Progenitor cell of endocrine pancreas (in vitro differentiated cells): ENCODE measurements at places on chromosomes 3 and 15. TPM values are rescaled to one million over a fixed set of nuclear protein-coding genes. Genes with fewer than 3 reads are reported as not detected.

DNA sequence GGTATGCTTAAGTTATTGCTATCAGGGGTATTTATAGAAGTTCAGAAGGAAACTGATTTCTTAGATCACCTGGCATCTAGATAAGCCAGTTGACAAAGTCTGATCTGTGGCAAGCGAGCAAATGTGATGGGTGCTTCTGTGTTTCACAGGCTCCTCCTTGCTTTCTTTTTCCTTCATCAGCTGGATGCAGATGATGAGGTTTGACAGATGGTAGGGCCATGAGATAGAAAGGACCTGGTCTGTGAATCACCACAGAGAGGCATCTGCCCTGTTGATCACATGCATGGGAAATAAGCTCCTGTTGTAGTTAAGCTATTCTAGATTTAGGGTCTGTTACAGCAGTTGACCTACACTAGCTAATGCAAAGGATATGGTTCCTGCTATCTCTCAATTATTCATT lies 372.0 kb downstream of the NEK10 start:
- DNase-seq = no peak

- no peak for DNase-seq
Measured at GRCh38 chr15:50463423-50464358, 39.5 kb downstream of the USP8 start.

- no peak for DNase-seq
Measured at GRCh38 chr15:41530363-41530956, 13.6 kb downstream of the RPAP1 start.

GRCh38 chr3:149122721-149123578 lies 6.5 kb upstream of the HPS3 start:
- DNase-seq = no peak

SUCLG2 gene
- 39.4 and 41.1 TPM in 2 replicates for total RNA-seq

ADGRG7 gene
- 1.3 and 1.4 TPM in 2 replicates for total RNA-seq

SUMF1 gene
- 23.3 and 25.0 TPM in 2 replicates for total RNA-seq

DNA sequence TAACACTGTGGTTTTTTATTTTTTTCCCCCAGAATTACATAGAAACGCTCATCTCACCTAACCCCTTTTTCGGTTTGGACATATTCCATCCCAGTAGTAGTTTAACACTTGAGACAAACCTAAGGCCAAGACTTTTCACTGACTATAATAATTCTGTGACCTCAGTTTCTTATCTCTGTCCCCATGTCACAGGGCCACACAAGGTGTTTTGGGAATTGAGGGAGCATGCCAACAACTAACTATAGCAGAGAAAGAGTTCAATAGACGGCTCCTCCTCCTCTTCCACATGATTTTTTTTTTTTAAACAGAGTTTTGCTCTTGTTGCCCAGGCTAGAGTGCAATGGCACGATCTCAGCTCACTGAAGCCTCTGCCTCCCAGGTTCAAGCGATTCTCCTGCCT lies 27.4 kb upstream of the GHSR start:
- DNase-seq = no peak

- no peak for DNase-seq
Measured at GRCh38 chr15:40155270-40155910, 5.5 kb upstream of the BUB1B start.

NPAP1 gene
- total RNA-seq = 0.65 and 0.67 TPM in 2 replicates

GRCh38 chr15:56249092-56249491 lies 5.4 kb upstream of the RFX7 start:
- no peak for DNase-seq

GRCh38 chr3:149134575-149134974 lies 5.1 kb downstream of the HPS3 start:
- DNase-seq = no peak

GOLGA8G gene
- not detected in 2 replicates for total RNA-seq

- no peak for DNase-seq
Measured at GRCh38 chr15:85691350-85692240, 103.1 kb downstream of the KLHL25 start.

BNC1 gene
- 0.58 and 0.67 TPM in 2 replicates for total RNA-seq

- DNase-seq = no peak
Measured at GRCh38 chr3:128084675-128085021, 32.4 kb downstream of the SEC61A1 start.

DNA sequence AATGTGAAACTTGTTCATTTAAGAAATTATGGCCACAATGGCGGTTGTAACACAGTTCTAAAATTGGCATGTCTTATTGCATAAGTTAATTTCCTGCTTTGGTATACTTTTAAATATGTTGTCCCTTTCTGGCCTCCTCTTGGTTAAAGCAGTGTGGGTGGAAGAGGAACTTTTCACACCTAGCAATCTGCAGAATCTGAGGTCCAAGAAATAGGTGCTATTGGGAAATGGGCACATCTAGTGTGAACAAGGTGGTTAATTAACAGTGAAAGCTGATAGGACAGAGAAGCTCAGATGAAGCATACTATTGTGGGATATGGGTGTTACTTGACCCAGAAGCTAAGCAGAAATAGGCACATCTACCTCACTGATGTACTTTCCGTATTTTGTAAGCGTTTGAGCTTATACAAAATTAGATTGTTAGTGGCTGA lies 10.6 kb downstream of the CMC1 start:
- DNase-seq = no peak

SCN5A gene
- total RNA-seq = 1.7 and 4.2 TPM in 2 replicates

- no peak for DNase-seq
Measured at GRCh38 chr3:72141264-72141663, 356.3 kb upstream of the PROK2 start.

CPA3 gene
- not detected in 2 replicates for total RNA-seq

DNA sequence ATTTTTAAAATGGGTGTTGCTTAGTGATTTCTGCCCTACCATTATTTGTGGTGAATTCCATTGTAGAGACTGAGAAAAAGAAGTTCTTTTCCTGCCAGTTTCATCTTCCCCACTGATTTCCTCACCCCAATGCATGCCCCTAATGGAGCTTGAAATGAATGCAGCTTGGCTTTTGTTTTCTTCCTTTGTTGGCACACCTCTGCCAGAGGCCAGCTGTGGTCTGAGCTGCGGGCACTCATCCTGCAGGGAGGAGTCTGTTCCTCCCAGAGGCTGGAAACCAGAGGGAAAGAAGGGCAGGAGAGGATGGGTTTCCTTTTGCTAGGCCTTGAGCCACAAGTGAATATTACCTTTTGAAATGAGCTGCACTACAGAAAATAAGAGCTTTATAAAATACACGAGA lies 9.3 kb upstream of the ST8SIA2 start:
- no peak for DNase-seq

DNA sequence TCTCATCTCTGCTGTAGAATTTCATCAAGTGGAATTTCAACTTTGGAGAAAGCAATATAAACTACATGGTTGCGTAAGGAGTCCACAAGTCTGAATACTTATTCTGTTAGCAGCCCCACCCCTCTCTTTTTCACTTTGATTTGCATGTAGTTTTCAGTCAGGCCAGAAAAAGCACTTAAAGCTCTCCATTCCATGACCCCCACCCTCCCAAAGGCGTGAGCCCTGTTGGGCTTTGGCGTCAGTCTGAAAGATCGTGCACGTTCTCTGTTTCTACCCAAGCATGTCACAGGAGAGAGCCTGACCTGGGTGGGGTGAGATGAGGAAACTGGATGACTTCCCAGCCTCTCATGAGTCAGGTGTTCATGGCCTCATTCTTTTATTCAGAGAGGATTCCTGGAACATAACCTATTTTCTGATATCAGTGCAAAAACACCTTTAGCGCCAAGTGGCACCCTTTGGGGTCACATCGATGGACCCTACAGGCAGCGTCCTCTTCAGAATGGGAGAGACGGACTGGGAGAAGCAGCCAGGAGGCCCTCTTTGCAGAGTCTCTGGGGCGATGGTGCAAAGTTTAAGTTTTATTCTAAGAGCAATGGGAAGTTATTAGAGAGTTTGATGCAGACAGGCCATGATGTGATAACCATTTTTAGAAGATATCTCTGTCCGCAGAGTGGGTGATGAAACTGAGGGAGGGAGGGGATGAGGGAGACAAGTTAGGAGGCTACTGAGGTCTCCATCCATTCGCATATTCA lies 55.8 kb downstream of the LSM3 start:
- no peak for DNase-seq

DNA sequence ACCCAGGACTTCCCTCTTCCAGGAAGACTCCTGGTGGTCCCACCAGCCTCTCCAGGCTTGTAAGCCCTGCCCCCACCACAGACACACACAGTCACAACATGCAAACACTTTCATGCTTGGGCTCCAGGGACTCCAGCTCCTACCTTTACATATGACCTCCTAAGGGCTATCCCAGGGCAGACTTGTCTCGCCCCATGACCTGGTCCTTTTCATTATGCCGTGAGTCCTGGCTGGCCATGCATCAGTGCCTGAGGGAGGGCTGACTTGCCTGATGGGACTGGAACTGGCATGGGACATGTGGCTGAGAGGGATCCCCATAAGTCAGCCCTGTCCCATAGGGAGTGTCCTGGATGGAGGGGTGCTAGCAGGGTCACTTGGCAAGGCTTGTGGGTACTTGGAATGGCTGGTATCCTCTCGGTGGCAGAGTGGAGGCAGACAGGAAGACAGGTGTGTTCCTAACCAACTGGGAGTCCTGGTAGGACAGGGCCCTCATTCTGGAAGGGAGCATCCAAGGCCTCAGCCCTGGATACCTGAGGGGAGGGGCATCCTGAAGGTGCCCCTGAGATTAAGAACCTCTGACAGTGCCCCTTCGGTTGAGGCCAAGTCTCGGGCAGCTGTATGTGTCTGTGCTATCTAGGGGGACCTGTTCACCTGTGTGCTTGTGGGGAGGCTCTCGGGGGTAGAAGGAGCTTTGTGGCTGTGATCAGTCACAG lies 540 bp upstream of the HHATL start:
- no peak for DNase-seq

DNA sequence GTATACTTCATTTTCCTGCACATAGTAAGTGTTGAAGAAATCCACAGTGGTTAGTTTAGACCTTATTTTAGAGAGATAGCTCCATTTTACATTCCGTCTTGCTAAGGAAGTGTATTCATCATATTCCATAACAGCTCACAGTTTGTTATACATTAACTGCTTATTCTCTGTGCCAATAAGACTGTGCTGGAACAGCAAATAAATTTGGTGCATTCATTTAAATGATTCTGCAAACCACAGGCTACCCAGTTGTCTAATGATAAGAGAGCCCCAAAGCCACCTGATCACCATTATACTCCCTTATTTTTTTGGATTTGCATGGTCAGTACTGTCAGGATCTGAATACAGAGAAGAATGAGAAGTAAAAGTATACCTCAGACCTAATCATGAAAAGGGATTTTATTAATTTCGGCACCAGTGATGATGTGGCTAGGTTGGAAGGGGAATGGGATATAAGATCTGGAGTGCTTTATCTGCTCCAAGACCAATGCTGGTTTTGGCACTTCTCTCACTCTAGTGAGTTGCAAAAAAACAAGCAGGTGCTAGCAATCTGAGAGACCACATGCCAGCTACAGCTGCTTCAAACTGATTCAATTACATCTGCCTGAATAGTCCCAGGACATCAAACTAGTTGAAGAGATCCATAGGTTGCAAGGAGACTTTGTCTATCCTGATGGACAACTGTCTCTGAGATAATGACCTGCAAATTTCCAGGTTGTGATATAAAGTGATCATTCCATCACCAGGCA lies 254.8 kb downstream of the ZBTB20 start:
- no peak for DNase-seq

DNA sequence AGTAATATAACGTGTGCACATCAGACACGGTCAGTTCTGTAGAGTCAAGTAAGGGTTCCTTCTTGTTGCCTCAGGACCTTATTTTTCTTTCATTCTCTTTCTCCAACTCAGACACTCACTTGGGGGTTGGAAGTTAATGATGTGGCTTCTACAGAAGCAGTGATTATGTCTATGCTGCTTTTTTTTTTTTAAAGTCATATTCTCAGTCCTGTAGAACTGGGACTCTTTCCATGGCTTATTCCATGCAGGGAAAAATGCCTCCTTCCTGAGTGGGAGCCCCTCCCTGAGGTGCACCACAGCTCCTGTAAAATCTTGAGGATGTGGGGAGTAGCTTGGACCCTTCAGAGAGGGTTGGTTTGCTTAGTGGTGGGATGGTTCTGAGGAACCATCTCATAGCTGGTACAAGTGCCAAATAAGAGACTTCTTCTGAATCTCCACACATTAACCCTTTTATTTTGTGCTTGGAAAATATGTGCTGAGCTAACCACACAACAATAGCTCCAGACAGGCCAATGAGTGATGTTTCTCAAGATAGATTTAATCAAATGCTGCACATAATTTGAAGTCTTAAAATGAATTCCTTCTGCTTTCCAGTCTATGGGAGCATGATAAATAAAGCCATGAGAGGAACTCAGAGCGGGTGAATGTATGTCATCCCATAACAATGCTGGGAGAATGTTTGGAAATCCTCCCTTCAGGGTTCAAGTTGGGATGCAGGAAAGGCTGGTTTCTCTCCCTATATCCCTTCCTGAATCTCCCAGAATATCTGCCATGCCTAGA lies 23.3 kb upstream of the FSTL1 start:
- DNase-seq = no peak

CPLX3 gene
- not detected in 2 replicates for total RNA-seq

- DNase-seq = no peak
Measured at GRCh38 chr3:163916596-163917560, 1161.4 kb downstream of the SI start.

DNA sequence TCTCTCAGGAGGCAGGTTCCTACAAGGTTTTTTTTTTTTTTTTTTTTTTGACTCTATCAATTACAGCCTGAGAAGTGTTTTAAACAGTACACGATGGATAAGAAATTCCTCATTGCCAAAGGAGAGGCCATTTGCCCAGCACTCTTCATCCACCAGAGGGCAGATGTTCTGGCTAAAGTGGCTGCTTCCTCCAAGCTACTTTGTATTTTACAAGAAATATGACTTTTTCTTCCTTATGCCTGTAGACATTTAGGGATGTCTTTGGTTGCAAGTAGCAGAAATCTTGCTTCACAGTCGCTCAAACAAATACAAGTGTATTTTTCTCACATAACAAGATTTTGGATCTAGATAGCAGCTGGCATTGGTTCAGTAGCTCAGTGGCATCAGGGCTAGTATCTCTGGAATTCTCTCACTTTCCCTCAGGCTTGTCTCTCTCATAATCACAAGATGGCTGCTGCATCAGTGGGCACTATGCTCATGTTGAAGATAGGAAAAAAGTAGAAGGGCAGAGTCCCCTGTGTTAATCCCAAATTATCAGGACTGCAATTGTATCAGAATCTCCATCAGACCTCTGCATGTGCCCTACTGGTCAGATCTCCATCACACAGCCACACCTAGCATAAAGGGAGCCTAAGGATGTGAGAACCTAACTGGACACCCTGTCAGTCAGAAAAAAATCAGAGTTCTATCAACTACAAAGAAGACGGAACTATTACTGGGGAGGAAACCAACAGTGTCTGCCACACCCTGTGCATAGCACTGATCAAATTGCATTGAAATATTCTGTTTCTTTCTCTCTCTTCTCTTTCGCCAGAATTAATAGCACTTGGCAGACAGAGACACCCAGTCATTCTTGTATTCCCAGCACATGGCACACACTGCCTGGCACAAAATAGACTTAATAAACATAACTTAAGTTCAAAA lies 138.9 kb upstream of the COL8A1 start:
- no peak for DNase-seq

THAP10 gene
- total RNA-seq = 4.1 and 4.5 TPM in 2 replicates

GRCh38 chr15:83955806-83956265 lies 279.7 kb upstream of the GOLGA6L4 start:
- DNase-seq = no peak
